Camera-type eye (tissue), 1 donor: ENCODE measurements at places on chromosomes 7 and 10. TPM values are rescaled to one million over a fixed set of nuclear protein-coding genes. Genes with fewer than 3 reads are reported as not detected.

GLCCI1 gene
- total RNA-seq: 69.4 TPM

PRSS2 gene
- total RNA-seq: not detected

PNLIPRP3 gene
- not detected for total RNA-seq

CYP2E1 gene
- 3.4 TPM for total RNA-seq

FAM25C gene
- not detected for total RNA-seq

ERVW-1 gene
- not detected for total RNA-seq

ELFN1 gene
- 21.5 TPM for total RNA-seq

PPP1R17 gene
- 0.33 TPM for total RNA-seq

PTPRN2 gene
- total RNA-seq: 13.2 TPM

ATOH7 gene
- 11.4 TPM for total RNA-seq

AFAP1L2 gene
- 19.6 TPM for total RNA-seq

CRHR2 gene
- 0.60 TPM for total RNA-seq

FAM171A1 gene
- total RNA-seq: 35.1 TPM

LRRC4 gene
- total RNA-seq: 4.6 TPM

ANKRD7 gene
- 4.4 TPM for total RNA-seq

RTKN2 gene
- total RNA-seq: 13.4 TPM

PAPOLB gene
- total RNA-seq: 1.5 TPM

LOXL4 gene
- total RNA-seq: 7.9 TPM

FGFBP3 gene
- 15.3 TPM for total RNA-seq

NEUROD6 gene
- total RNA-seq: 0.93 TPM

ZPBP gene
- total RNA-seq: 5.7 TPM

TACC2 gene
- total RNA-seq: 44.5 TPM

BLNK gene
- total RNA-seq: 3.8 TPM

EN2 gene
- 0.11 TPM for total RNA-seq

PRKCQ gene
- total RNA-seq: 8.7 TPM

ACBD7 gene
- total RNA-seq: 9.8 TPM

AKR1C4 gene
- not detected for total RNA-seq

STAG3 gene
- total RNA-seq: 0.55 TPM

CYP26C1 gene
- 0.38 TPM for total RNA-seq

ZNF239 gene
- total RNA-seq: 11.5 TPM

GDF10 gene
- total RNA-seq: 10.0 TPM

DOCK4 gene
- 85.9 TPM for total RNA-seq

FGFR2 gene
- total RNA-seq: 77.5 TPM

NOLC1 gene
- 42.1 TPM for total RNA-seq

MOGAT3 gene
- total RNA-seq: not detected

ENTPD1 gene
- 27.6 TPM for total RNA-seq

BAIAP2L1 gene
- total RNA-seq: 4.6 TPM

ADCY1 gene
- 43.0 TPM for total RNA-seq

PHKG1 gene
- 4.7 TPM for total RNA-seq

ARHGAP22 gene
- total RNA-seq: 7.0 TPM

PRSS37 gene
- total RNA-seq: not detected

ANKRD1 gene
- 5.3 TPM for total RNA-seq

MSS51 gene
- 3.6 TPM for total RNA-seq

LAMB1 gene
- 206 TPM for total RNA-seq

VAX1 gene
- 0.33 TPM for total RNA-seq

YAE1 gene
- total RNA-seq: 60.3 TPM

POLR2J gene
- 5.1 TPM for total RNA-seq

EPO gene
- total RNA-seq: not detected

NUTM2D gene
- 5.1 TPM for total RNA-seq

UBTD1 gene
- 5.5 TPM for total RNA-seq

GPR26 gene
- 1.4 TPM for total RNA-seq

GNG11 gene
- total RNA-seq: 17.9 TPM

SEC31B gene
- total RNA-seq: 8.2 TPM

SVOPL gene
- 0.99 TPM for total RNA-seq
